AML-193 (cell line): ENCODE measurements at places on chromosomes 2 and 18.

GRCh38 chr18:25125680-25126079 is 226.3 kb downstream of the ZNF521 start:
- no peak for DNase-seq

DNA sequence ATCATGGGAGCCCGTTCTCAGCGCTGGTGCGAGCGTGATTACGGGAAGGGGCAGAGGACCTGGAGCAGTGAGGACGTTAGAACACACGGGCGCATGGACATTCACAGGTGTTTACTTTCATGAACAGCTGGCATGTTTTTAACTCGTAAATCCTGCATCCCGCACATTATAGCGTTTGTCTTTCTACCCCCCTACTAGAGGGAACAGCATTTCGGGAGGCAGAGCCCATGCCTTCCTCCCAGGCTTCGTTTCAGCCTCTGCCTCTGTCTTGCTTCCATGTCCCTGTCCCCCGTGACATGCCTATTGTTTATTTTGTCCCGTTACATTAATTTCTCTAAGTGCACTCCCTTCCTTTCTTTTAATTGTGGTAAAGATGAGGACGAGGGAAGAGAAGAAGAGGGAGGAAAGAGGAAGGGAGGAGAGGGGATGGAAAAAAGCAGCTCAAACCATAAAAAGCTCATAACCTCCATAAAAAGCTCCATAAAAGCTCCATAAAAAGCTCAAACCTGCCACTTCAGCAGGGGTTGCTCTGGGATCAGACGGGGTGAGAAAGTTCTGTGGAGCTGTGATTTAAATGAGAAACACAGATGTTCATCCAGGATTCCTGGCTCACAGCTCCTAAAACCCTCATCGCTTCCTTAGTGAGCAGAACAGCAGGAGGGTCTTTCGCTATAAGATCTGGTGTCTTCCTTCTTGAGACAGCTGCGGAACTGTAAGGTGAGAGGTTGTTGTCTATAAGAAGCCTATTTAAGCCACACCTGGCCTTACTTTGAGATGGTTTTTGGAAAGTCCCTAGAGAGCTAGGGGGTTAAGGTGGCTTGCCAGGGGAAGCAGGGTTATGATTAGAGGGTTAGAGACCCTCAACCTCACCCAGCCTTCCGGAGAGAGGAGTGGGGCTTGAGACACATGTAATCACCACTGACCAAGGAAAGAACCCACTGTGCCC is 66.6 kb upstream of the SNTG2 start:
- no peak for DNase-seq

- DNase-seq, result no peak
Observed at GRCh38 chr2:107437807-107438206, 388.9 kb upstream of the RGPD4 start.

DNA sequence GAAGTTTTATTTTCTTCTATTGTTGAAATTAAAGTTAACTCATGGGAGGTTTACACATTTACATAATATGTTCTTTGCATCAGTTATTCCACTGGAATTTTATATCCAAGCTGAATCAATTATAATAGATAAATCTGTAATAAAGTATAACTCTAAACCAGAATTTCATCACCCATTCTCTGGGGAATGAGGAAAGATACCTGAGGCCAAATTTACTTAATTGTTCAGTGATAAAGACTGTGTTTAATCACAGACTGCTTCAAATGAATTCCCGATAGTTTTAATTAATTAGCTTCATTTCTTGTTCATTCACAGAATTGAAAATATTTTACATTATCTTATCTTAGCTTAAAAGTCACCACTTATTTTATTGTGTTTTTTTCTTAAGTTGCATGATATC is 562.5 kb downstream of the ERBB4 start:
- no peak for DNase-seq

GRCh38 chr18:10923141-10923540 is 226.2 kb downstream of the PIEZO2 start:
- no peak for DNase-seq

DNA sequence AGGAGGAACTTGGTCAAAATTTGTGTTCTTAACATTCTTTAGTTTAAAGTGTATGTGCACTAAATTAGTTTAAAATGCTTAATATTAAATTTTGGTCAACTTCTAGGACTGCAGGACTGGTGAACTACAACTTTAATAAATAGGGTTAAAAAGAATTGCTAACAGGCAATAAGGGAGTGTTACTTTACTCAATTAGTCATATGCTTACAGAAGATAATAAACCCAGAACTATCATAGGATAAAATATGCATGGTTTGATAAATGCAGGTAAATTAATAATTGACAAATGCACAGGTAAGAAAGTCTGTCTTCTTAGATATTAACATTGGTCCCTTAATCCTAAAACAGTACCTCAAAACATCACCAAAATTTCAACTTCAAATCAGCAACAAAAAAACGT is 20.6 kb downstream of the FARSB start:
- no peak for DNase-seq

DNA sequence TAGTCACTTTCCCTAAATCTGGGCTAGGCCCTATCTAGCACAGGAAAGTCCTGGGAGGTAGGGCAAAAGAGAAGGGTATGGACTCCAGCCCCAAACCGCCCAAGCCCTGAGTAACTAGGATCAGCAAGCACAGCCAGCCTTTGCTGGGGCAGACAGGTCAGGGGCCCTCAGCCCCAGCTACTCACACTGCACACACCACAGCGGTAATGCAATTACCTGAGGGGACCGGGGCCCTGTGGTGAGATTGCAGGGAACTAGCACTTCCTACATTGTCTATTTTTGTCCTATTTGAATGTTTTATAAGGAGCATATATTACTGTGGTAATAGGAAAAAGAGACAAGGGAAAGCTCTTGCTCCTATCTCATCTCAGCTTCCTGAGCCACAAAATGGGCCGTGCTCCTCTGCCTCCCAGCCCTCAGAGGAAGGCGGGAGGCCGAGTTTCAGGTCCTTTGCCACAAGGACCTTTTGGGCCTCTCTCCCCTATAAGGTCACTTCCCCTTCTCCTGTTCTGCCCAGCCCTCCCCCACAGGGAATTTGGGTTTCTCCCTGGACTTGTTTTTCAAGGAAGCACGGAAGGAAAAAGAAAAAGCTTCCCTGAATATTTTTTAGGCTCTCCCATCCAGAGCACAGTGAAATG is 20.5 kb downstream of the RAB11FIP5 start:
- no peak for DNase-seq

DNA sequence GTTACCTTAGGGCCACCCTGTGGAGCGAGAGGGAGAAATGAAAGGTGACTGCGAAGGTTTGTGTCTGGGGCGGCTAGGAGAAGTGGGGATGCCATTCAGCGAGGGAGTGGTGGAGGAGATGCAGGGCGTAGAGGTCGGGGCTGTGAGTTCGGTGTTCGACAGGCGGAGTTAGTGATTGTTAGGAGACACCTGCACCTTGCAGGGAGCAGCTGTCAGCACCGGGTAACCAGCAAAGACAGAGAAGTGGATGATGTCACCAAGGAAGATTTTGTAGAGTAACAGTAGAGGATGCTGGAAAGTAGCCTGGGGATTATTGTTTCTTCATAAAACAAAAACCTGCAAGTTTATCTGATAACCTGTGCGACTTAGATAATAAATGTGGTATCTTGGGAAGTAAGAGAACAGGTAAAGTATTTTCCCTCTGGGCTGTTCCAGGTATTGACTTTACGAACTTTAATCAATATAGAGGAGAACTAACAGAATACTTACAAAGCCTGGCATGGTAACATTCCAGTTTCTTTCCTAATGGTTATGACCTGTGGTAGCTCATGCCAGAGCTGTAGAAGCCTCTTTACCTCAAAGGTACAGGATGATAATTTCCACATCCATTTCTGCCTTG is 63.8 kb downstream of the SPTBN1 start:
- no peak for DNase-seq

DNA sequence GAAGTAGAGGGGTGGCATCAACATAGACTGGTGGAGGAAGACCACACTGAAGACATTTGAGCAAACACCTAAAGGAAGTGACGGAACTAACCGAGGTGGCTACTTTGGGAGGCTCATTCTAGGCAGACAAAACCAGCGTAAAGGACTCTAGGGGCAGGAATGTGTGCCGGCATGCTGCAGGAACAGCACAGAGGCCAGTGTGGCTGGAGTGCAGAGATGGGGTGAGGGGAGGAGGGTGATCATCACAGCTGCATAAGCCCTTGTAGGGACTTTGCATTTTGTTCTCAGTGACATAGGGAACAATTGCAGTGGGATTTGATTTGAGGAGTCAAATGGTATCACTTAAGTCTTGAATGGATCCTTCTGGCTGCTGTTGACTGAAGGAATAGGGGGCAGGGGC is 253.5 kb downstream of the NCKAP5 start:
- no peak for DNase-seq

DNA sequence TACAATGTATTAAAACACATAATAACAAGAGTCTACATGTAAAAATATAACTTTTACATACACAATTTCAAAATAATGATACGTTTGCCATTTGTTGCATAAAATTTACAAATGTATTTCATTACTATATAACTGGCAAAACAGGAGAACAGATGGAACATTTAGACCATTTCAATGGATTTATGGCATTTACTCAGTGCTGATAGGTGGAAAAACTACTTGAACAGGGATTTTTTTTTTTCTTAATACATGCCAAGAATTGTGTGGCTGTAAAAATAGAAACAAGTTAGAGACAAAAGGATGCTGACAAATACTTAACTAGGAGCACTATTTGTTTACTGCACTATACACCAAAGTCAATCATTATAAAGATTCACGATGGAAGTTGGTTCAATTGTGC is 266.8 kb upstream of the CCDC68 start:
- DNase-seq, result no peak

GRCh38 chr2:80852808-80853139 is 548.2 kb upstream of the LRRTM1 start:
- no peak for DNase-seq

DNA sequence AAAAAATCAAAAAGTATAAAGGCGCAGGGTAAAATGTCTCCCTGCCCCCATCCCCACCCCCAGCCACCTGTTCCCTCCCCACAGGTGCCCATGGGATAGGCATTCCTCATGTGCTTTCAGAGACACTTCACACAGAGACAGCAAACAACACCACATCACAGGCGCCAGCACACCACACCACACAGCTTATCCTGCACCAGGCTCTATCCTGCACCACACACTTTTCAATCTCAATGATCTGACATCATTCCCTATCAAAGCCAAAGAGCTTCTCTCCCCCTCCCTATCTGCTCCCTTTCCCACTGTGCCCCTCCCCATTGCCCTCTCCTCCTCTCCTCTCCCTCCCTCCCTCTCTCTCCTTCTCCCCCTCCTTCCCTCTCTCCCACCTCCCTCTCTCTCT is 15.5 kb downstream of the FAM178B start:
- DNase-seq, result no peak

DNA sequence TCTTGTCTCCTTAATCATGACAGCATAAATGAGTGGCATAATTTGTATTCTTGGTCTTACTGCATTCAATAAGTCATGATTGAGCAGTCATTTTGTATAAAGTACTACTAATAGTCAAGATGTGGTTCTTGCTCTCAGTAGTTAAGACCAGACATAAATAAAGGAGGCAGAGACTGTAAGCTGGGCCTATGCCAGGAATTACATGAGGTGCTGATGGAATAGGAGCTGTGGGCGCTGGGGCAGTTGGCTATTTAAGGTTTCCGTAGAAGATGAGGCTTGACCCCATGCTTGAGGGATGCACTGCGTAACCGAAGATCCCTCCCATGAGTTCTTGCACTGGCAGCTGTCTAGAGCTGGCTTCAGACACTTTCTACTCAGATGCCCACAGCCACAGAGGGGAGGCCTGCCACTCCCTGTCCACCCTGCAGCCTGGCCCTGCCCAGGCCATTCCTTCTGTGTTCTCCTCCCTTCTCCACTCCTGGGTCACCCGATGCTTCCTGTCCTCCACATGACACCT is 150.9 kb upstream of the REV1 start:
- DNase-seq, result no peak

DNA sequence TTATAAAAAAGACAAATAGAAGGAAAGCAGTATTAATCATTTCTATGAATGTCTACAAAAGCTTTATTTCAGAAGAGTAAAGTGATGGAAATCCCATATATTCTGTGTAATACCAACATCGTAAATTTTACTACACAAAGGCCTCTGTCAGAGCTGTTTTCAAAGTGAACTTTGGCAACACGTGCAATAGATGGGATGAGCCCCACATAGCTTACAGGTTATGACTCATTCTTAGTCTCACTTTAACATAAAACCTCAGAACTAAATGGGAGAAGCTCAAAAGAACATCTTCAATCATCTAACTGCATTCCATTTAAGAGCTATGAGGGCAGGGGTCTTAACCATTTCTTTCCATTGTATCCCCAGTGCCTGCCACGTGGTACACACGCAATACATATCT is 11.5 kb downstream of the VPS4B start:
- DNase-seq, result no peak

- DNase-seq, result no peak
Observed at GRCh38 chr2:241007880-241008710, 9.7 kb downstream of the SNED1 start.

GRCh38 chr2:120754067-120754960 is 18.6 kb downstream of the GLI2 start:
- no peak for DNase-seq

DNA sequence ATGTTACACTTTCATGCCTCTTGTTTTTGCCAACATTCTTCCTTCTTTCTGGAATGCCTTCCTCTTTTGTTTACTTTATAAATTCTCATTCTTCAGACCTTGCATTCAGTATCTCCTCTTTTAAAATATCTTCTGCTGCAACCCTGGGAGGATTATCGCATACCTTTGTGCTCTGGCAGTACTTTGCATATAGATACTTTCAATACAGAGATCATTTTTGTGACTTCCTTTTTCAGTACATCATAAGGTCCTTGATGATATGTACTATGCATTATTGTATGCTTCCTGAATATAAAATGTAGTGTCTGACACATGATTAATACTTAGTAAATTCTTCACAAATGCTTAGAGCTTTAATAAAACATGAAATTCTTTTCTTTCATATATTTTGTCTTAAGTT is 538.7 kb downstream of the TRIB2 start:
- no peak for DNase-seq

- DNase-seq, result peak; percentile 64
Observed at GRCh38 chr2:239285071-239285931, 115.5 kb downstream of the HDAC4 start.

GRCh38 chr18:53883771-53884170 is 340.7 kb downstream of the MBD2 start:
- no peak for DNase-seq

- no peak for DNase-seq
Observed at GRCh38 chr2:15664273-15665066, 72.8 kb downstream of the DDX1 start.

DNA sequence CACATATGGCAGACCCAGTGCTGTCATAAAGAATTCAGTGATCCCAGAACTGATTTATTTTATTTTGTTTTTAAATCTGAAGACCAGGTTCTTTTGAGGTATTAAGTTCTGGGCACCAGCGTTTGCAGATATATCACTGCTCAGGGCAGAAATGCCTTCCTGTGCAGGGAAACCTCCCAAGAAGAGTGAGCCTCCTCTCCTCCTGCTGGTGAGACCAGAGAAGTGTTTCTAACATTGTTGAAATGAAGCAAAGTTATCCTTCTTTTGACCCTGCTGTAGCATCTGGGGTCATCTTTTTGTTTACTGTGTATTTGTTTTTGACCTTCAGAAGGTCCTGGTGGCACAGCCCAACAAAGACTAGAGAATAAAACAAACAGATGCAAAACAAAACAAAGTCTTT is 94.0 kb downstream of the AQP4 start:
- DNase-seq, result peak; percentile 24

GRCh38 chr2:128519517-128520215 is 201.0 kb upstream of the HS6ST1 start:
- DNase-seq, result no peak
